Astrocyte of the cerebellum (primary cell): ENCODE measurements at places on chromosomes 1 and 21.

GRCh38 chr1:22053017-22053860, 730 bp downstream of the CDC42 start:
- DNase-seq: peak; percentile 58

GRCh38 chr1:31592132-31592531, 15.8 kb downstream of the TINAGL1 start:
- no peak for DNase-seq

GRCh38 chr1:14148526-14148925, 448.5 kb downstream of the PRDM2 start:
- DNase-seq: no peak

DNA sequence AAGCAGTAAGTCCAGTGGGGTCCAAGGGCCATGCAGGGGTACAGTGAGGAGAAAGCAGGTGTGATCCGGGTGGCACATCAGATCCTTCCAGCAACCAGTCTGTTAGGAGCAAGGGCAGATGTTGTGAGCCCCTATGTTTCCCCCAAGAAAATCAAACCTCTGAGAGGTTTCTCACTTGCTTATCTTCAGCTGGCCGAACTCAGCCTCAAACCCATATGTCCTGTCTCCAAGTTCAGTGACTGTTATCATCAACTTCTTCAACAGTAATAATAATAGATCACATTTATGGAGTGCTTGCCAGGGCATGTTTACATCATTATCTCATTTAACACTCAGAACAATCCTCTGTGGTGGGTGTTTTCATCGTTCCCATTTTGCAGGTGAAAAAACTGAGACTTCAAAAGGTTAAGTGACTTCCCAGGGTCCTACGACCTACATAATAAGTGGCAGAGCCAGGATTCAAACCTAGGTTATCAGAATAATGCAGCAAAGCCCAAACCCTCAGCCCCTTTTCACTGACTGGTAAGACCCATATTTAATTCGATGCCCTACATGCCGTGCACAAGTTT, 3.3 kb downstream of the CAPN2 start:
- no peak for DNase-seq

GRCh38 chr1:212368073-212368484, 46.6 kb downstream of the PACC1 start:
- peak; percentile 69 for DNase-seq

DNA sequence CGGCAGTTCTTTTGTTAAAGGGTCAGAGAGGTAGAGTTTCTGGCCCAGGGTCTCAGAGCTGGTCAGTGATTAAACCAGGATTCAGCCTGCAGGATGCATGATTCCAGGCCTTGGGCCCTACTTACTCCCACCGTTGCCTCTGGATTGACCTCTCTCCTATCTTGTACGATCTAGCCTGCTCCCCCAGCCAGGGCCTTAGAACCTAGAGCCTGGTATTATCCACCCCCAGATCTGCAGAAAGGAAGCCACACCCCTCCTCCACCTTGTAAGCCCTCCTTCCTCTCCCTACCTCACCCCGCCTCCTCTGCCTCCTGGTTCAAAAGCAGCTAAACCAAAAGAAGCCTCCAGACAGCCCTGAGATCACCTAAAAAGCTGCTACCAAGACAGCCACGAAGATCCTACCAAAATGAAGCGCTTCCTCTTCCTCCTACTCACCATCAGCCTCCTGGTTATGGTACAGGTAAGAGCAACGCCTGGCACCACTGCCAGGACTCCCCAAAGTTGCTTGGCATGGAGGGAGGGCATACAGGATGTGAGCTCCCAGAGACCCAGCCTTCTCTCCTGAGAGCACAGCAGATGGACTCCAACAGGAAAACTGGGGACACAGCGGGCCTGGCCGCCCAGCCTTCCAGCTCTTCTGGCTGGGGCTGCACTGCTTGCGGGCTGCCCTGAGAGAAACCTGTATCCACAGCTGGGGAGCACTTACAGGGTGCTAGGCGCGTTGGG, at the start of gene CD52:
CD52 (plus strand) TSS at position 347 of the 726 bp plus-strand sequence; CDS start at position 407, 60 bp downstream.
- DNase-seq: no peak

- DNase-seq: no peak
Observed at GRCh38 chr1:161494091-161494735, 11.0 kb upstream of the FCGR2A start.

DNA sequence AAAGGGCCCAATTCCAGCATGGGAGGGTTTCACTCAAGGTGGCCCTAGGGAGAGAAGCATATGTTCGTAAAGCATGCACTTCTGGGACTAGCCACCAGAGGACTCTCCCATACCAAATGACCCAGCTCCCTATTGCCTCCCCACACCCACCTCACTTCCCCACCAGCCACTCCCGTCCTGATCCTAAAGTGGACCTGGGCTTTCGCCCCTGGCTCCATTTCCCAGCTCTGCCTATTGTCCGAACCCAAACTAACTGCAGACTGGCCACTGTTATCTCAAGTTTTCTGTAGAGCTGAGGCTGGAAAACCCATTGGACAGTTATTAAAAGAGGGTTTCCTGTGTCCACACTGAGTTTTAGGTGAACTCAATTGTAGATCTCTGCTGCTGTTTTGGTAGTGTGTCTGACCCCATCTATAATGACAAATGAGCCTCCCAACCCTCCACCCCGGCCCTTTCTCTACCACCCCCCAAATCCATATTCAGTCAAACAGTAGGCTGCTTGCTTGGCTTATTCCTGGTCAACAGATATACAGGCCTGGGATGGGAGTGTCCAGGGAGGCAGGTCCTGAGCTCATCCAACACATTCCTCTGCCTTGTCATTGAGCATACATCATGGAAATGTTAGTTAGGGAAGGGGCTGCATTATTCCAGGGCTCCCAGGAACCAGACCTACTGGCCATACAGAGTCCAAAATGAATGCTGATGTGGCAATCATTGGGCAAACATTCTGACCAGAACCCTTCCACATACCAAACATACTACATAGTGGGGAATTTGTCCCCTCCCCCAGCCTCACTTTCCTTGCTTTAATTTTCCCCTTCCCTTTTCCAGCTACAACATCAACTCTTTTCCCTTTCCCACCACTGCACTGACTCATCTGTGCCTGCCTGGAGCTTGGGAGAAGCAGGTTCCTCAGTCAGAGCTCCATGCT, 59.2 kb downstream of the ABCA4 start:
- no peak for DNase-seq

- no peak for DNase-seq
Observed at GRCh38 chr1:226378071-226378470, 29.8 kb downstream of the PARP1 start.

GRCh38 chr21:37550157-37550556, 183.6 kb downstream of the DYRK1A start:
- no peak for DNase-seq

DNA sequence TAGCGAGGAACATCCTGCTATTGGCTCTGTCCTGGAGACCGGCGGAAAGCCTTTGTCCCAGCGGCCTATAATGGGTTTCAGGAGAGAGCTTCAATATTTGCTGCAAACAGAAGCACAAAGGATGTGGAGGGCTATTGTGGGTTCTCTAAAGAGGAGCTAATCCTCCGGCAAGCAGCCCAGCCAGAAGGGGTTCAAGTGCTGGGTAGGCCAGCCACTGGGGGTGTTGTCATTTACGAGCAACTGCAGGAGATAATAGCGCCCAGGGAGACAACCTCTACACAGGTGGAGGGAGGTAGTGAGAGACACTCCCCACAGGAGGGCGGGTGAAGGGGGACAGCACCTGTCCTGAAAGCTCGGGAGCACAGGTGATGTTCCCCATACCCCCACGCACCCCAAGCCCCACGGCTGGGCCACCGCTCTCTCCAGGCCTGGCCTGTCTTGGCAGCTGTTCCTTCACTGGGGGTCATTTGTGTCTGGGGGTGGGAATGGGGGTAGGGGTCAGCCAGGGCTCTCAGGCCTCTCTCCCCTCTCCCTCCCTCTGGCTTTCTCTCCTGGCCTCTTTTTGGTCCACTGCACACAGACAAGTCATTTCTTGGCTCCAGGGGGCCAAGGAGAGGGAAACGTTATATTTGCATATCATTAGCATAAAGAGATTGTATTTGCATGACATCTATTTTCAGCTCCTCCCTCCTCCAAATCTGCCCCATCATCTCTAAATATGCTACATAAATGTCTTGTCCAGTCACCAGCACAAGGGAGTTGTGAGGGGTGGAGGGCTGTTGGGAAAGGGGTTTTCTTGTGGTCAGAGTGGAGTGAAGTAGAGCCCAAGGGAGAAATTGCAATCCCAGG, 22.0 kb upstream of the SLC26A9 start:
- no peak for DNase-seq

GRCh38 chr1:167541003-167541402, 12.6 kb downstream of the CREG1 start:
- no peak for DNase-seq

DNA sequence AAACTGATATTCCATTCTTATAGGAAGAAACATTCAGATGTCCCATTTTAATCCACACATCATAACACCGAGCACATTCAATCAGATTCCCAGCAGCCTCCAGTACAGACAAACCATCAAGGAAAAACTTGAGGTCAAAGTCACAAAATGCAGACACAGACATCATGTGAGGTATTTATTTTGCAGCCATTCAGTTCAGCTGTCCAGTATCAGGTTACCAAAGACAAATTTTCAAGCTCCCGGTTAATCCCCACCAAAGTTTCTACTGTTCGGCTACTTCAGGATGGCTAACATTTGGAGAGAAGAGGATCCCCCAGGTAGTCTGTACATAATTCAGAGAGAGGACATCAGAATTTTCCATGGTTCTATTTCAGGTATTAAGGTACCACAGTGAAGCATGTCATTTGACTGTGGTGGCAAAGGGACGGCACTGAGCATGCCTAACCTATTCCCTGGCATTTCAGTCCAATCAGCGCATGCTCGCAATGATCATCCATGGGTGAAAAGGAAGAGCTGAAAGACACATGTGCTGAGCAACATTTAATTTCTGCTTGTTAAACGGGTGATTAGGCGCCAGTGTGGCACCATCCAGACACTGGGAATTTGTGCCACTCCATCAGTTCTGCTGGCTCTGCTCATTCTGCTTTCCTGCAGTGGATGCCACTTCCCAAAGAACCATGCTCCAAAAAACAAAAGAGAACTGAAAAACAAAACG, 13.6 kb upstream of the NDC1 start:
- no peak for DNase-seq

- no peak for DNase-seq
Observed at GRCh38 chr1:47844558-47844955, 152.6 kb downstream of the TRABD2B start.

- DNase-seq: no peak
Observed at GRCh38 chr1:206117151-206117948, at the start of gene AVPR1B. AVPR1B (minus strand) TSS chr1:206117388; CDS start chr1:206116890, 498 bp downstream.

GRCh38 chr1:204503122-204503912, 8.7 kb upstream of the PIK3C2B start:
- peak; percentile 72 for DNase-seq

DNA sequence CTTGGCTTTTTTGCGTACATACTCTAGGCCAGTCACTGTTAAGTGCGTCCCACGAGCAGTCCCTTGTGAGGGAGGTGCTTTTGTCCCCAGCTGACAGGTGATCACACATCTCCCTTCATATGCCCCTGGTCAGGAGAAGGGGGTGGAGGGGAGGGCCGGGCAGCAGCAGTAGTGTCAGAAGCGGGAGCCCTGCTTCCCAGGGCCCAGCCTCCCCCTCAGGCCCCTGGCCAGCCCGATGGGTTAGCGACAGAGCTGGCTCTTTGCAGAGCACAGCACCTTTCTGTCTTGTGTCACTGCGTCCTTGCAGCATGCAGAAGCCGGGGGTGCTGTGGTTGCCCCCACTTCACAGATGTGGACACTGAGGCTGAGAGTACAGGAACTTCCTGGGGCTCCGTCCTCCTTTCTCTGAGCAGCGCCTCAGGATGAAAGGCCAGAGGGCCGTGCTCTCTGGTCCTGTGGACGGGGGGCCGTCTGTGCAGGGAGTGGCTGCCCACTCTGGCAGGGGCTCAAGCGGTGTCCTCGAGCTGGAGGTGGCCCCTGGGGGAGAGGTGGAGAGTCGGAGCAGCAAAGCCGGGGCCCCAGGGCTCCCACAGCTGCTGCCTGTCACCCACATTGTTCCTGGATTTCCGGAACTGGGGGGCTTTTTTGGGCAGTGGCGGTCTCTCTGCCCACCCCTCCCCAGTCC, 5.9 kb downstream of the TMEM201 start:
- no peak for DNase-seq

GRCh38 chr1:36802018-36802417, 232.3 kb downstream of the GRIK3 start:
- no peak for DNase-seq

DNA sequence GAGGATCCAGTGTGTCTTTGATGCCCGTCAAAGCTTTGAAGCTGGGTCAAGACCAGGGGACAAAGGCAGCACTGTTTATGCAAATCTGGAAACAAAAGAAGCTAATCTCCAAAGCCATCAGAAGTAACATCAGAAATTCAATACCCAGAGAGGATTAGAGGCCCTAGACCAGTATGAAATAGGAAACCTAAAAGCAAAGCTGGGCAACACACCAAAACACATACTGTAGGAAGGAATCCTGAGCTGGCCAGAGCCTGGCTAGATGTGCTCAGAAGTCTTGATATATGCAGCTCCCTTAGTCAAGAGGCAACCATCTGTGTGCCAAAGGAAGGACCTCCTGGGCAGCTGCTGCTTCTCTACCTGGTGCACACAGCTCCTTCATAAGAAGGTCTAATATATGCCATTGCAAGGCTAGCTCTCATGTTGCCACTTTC, 12.3 kb downstream of the COLGALT2 start:
- DNase-seq: peak; percentile 94

- DNase-seq: no peak
Observed at GRCh38 chr1:89025928-89026327, 3.3 kb upstream of the GBP3 start.

DNA sequence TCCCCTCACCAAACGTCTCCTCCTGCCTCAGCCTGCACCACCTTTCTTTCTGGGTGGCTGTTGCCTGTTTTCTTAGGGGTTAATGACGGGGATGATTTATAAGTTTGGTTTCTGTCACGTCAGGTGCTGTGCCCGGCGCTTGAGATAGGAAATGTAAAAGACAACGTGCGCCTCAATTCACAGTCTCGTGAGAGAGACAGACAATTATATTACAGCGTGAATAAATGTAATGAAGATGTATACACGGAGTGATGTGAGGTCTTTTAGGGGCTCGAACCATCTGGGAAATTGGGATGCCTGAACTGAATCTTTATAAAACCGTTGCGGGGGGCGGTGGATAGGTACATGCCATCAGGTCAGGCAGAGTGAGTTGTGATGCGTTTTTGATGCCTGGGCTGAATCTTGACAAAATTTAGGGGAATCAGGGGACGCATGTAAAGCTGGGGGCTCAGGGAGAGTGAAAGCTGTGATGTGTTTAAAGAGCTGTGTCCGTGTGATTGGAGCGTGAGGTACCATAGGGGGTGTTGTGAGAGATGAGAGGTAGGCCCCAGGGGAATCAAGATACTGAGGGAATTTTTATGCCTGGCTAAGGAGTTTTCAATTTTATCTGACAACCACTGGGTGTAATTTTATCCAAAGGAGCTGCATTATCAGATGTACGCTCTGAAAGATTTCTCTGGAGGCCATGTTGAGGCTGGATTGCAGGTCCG, 831 bp downstream of the TIPRL start:
- no peak for DNase-seq
